Bronchial epithelial cell (primary cell): ENCODE measurements at places on chromosomes 12 and 14. TPM values are rescaled to one million over a fixed set of nuclear protein-coding genes. Genes with fewer than 3 reads are reported as not detected.

The CCDC175 gene
- total RNA-seq: not detected in 2 replicates

The OVCH1 gene
- total RNA-seq: 0.26 TPM in 1 of 2 replicates, not detected in the other

The MYRFL gene
- 0.26 and 0.51 TPM in 2 replicates for total RNA-seq

The TSHR gene
- not detected in 2 replicates for total RNA-seq

The LALBA gene
- total RNA-seq: not detected in 2 replicates

The AMN gene
- total RNA-seq: 4.2 and 6.5 TPM in 2 replicates

The MLF2 gene
- total RNA-seq: 136 and 180 TPM in 2 replicates

The NAV3 gene
- total RNA-seq: 1.6 and 3.2 TPM in 2 replicates

The NGB gene
- 0.26 TPM in 1 of 2 replicates, not detected in the other for total RNA-seq

The ADSS1 gene
- total RNA-seq: 18.2 and 34.3 TPM in 2 replicates

The ALG10 gene
- 2.6 and 6.0 TPM in 2 replicates for total RNA-seq

The ACSS3 gene
- 0.26 and 1.1 TPM in 2 replicates for total RNA-seq

The TMTC1 gene
- 4.5 and 9.1 TPM in 2 replicates for total RNA-seq

The MANSC4 gene
- not detected in 2 replicates for total RNA-seq

The SLC5A8 gene
- total RNA-seq: under 0.01 TPM in 1 of 2 replicates, not detected in the other

The SOAT2 gene
- not detected in 2 replicates for total RNA-seq
